ENCODE measurements at places on chromosomes 4 and X.

DNA sequence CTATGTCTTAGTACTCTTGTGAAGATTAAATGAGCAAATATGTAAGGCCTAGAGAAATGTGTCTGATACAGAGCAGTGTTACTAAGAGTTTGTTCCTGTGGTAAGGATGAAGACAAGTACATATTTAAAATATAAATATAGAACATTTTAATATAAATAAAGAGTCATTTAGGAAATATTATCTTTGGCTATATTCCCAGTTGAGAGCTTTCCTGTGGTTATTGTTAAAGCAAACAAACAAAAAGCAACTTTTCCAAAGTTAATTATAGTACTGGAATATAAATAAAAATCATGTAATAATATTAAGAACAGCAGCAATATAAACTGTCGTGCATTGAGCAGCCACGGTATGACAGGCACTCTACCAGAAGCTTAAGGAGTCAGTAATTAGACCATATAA lies 472.5 kb downstream of the INPP4B start:
- DNase-seq = no peak

DNA sequence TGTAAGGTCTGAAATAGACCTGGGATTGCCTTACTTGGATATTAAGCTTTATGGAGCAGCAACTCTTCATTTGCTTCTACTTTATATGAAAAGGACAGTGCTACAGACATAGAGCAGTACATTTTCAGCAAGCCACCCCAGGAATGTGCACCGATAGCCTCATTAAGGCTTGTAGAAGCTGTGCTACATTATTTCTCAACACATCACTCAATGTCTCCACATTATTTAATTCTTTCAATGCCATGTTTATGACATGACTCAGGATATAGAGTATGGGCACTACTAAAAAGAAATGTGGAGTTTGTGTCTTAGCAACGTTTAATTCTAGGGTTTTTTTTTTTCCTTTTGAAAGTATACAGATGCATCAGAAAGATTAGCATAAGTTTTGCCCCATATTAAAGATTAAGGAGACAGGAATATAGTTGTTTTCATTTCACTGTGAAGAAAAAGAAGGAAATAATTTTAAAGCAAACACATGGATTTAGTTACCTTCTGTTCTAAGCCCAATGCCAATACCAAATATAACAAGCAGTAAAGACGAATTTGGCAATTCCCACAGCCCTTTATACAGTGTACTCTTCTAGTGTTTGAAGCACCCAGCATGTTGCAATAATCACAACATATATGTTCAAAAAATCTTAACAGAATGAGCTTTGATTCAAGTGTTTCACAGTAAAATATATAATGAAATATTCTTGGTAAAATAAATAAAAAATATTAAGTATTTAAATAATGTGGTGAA lies 2140.1 kb upstream of the AGA start:
- no peak for DNase-seq

- no peak for DNase-seq
These were observed 300.2 kb upstream of the VCX start for GRCh38 chrX:7542587-7543380.

DNA sequence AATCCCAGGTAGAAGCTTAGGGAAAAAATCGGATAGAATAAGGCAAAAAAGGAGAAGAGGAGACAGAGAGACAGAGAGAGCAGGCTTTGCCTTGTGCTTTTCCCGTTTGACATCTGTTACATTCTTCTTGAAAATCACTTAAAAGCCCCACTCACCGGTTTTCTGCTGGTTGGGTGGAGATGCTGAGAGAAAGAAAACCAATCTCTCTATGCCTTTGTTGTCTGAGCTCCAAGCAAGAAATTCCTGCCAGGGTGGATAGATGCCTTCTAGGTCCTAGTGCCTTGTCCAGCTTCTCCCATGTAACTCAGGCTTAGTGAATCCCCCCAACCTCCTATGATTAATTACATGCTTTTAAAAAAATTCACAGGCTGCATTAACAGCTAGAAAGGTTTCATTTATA lies at the start of gene DCX:
DCX (minus strand) TSS at position 210 of the 400 bp plus-strand sequence. CDS start 1,794 bp downstream, outside the sequence.
- DNase-seq = no peak

DNA sequence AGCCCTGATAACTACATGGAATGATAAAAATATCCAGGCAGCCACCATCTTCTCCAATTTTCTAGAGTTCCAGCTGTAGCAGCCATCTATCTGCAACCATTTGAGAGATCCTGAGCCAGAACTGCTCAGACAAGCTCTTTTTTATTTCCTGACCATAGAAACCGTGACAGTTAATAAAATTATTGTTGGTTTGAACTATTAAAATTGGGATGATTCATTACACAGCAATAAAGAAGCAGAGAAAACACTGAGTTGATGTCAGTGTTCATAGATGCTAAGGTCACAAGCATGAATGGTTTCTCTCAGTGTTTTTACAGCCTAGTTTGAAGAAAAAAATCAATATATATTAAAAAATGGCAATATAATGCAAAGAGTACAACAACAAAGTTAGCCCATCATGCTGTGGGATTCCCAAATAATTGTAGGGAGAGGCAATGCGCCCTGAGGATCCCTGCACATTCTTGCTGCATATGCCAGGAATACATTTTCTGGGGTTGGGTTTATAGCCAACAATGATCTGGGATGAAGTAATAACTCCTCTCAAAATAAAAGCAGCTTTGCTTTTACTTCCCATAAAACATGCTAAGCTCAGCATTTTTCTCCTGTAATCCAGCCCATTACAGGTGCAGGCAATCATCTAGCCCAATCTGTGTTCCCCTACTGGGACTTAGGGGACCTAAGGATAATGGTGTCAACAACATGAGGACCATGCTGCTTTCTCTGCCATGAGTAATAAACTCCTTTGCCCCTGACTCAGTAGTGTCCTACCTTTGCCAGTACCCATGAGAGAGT lies 84.0 kb downstream of the PABPC4L start:
- DNase-seq = no peak

DNA sequence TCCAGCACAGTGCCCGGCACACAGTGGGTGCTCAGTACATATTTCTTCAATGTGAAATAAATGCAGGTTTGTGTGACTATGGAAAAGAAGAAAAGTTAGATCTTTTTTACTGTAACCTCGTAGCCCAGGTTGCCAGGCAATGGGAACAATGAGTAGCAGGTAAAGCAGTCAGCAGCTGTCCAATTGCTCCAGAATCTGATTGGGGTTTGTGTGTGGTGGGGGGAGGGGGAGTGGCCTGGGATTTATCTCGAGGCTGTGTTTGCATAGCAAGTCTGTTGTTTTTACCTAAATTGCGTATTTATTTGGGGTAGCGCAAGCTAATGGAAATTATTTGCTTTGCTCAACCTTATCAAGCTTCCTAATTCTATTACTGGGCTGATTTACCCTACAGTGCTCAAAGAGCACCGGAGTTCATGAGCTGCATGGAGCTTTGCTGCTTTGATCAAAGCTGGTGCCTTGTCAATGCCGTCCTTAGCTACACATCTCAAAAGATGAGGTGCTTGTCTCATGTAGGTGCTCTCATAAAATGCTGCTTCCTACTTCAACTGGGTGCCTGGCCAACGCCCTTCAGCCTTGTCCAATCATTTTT lies 145.0 kb upstream of the DGKK start:
- no peak for DNase-seq

- DNase-seq = no peak
These were observed 34.0 kb upstream of the GYPA start for GRCh38 chr4:144174401-144175067.

GRCh38 chr4:139963708-139964107 lies 190.3 kb downstream of the MAML3 start:
- DNase-seq = no peak

- DNase-seq = no peak
These were observed 469.0 kb upstream of the PRKX start for GRCh38 chrX:4182408-4182806.

- no peak for DNase-seq
These were observed 42.2 kb downstream of the GABRG1 start for GRCh38 chr4:46081674-46082073.

- DNase-seq = peak; percentile 50
These were observed 5.9 kb downstream of the ZFYVE28 start for GRCh38 chr4:2412534-2412884.

- DNase-seq = no peak
These were observed 18.6 kb upstream of the RAP1GDS1 start for GRCh38 chr4:98242538-98242937.

DNA sequence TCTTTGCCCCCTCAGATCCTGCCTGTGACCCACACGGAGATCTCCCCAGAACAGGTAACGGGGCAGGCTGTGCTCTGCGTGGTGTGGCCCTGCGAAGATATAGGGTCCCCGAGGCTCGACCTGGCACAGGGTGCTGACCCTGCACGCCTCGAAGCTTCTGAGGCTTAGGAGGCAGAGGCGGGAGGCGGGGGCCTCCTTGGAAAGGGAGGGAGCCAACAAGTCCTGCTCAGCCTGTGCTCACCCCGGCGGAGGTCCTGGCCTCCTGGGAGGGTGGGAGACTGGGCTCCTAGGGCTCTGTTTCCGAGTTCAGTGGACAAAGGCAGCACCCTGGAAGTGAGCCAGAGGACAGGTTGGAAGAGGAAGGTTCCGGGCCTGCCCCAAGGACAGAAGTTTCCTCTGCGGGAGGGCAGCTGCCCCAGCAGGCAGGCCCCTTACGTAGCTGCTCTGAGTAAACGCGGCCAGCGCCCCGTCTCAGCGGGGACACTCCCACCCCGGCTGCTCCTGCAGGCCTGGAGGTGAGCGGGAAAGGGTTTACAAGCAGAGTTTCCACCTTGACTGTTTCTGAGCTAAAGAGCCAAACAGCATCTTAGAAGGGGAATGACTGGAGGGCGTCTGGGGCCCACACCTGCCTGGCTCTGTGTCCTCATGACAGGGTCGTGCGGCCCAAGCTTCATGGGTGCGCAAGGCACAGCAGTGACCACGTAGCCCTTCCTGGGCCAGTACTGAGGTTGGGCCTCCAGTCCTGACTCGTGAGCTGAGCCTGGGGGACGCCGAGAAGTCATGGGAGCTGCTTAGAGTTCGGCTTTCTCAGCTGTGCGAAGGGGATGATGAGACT lies 16.1 kb downstream of the TMEM175 start:
- DNase-seq = no peak

- DNase-seq = no peak
These were observed 188.7 kb downstream of the AFAP1 start for GRCh38 chr4:7750972-7751371.

GRCh38 chr4:102429553-102429952 lies 71.6 kb upstream of the NFKB1 start:
- no peak for DNase-seq

DNA sequence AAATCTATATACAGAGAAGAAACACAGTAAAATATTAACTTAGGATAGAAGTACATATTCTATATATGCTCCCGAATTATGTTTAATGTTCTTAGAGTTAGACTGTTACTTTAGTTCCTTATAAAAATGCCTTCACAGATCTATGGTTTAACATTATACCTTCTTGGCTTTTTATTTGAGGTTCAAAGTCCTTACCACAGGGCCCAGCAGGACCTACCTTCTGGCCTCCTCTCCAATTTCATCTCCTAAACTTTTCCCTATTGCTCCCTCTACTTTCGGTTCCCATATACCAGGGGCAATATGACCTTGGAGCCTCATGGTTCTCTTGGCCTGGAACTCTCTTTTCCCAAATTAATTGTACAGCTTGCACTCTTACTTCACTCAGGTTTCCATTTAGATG lies 11.8 kb downstream of the ANKRD37 start:
- no peak for DNase-seq

DNA sequence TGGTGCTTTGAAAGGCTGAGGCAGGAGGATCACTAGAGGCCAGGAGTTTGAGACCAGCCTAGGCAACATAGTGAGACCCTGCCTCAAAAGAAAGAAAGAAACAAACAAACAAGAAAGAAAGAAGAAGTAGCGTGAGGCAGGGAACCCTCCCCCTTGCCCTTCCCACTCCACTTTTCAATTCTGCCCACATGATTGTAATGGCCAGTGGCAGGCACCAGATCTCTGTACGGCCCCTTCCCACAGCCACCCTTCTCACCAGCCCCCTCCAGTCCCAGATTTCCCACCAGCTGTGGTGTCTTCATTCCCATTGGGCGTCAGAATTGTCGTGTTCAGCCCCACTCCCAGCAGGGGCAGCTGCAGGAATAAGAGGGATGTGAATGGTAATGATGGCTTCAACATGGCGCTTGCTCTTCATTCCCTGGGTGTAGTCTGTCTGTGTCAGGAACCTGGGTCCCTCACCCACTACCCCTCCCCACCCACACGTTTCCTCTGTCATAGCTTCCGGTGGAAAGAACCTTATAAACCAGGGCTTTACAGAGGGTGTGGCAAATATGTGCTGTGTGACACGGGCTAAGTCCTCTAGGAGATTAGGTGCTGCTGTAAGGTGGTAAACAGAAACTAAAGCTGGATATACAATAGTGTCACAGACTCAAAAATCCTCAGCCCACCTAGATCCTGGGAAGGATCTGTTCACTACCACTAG lies at the start of gene IL2RG:
IL2RG (minus strand) TSS at position 437 of the 703 bp plus-strand sequence; CDS start at position 399, 38 bp downstream.
- peak; percentile 59 for DNase-seq

- peak; percentile 16 for DNase-seq
These were observed 48.0 kb upstream of the HDAC8 start for GRCh38 chrX:72620550-72621145.

GRCh38 chrX:35115205-35115604 lies 172.6 kb downstream of the FAM47B start:
- DNase-seq = no peak

GRCh38 chr4:164023214-164023613 lies 528.7 kb downstream of the TMA16 start:
- DNase-seq = no peak

- no peak for DNase-seq
These were observed 70.7 kb upstream of the ANXA10 start for GRCh38 chr4:168021666-168022065.

DNA sequence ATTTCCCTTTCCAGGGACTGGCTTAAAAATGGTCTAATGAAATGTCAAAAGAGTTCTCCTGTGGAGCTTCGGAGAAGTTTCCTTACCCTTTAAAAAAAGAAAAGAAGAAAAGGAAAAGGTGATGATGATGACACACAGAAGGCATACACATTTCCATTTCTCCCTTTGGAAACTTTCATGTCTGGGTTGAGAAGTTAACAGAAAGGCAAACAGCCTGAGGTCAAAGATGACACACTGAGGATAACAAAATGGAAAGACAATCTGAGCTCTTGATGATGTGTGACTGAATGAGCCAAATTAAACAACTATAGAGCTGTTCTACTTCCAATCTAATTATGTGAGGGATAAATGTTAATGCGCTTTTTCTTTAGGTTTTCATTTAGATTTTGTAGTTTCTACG lies 32.2 kb downstream of the NFXL1 start:
- no peak for DNase-seq

DNA sequence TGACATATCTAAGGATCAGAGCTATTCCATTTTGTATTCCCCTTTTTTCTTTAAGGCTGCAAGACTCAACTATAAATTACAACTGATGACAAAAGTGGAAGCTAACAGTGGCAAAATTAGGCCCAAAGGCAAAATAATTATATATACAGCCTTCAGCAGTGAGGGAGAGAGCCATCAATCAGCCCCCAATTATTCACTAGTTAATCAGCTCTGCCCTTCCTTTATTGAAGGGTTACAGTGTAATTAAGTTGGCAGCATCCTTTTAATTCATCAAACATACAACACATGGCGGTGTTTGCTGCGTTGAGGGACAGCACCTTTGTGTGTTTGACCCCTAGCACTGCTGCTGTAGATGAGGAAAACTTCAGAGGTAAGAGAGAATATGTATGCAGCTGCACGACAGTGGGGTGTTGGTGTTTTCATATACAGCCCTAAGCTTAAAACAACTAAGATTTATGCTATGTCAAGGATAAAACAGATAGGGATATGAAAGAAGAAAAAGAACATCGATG lies 973.9 kb upstream of the POU3F4 start:
- no peak for DNase-seq

All from stimulated activated CD8-positive, alpha-beta memory T cell treated with anti-CD3 and anti-CD28 coated beads, Interleukin-4, amount 100 ng/mL, for 24 hours (primary cell).